Natural killer cell treated with Interleukin-12 subunit alpha and Interleukin-12 subunit beta and Interleukin-15 and Interleukin-18, amount 100 ng/mL, for 72 hours (primary cell): ENCODE measurements at places on chromosomes 16 and 17. TPM values are rescaled to one million over a fixed set of nuclear protein-coding genes. Genes with fewer than 3 reads are reported as not detected.
A peak's percentile ranks its signal among the peaks of the same experiment; 100 is the strongest.

Gene MEOX1
- not detected for total RNA-seq

Gene IRX3
- not detected for total RNA-seq

Gene KRT20
- not detected for total RNA-seq

- H3K27me3 ChIP-seq = no peaks in the 10 kb centered on the region
- H3K4me1 ChIP-seq = peaks cover 58% of the 10 kb centered on the region
- no peak overlapping the region for H3K4me3 ChIP-seq
- DNase-seq = no peak
- H3K36me3 ChIP-seq = no peaks in the 10 kb centered on the region
Observed at GRCh38 chr17:77407321-77408277, 266.8 kb downstream of the SEC14L1 start.

DNA sequence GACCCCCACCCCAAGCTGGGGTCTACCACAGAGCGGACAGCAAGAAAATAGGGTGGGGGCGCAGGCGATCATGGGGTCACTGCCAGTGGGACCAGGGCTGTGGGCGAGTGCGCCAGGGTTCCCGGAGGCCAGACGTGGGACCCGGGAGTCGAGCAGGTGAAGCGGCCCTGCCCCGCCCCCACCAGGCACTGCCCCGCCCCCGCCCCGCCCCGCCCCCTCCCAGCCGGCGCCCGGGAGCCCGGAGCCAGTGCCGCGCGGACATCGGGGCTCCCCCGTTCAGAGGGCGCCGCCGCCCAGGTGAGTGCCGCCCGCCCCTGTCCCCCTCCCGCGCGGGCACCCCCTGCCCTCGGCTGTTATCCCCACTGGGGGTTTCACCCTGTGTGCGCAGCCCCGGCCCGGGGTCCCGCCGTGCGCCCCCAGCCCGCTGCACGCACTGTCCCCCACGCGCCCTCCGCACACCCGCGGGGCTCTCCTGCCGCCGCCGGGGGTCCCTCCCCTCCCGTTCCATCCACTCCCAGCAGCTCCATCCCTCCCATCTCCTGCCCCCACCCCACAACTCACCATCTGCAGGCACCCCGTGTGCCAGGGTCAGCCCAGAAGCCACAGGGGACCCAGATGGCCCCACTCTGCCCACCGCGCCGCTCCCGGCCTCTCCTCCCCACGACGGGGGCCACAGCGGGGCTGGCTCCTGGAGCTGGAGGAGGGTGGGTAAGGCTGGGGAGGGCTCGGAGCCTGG, at the start of gene SSTR5:
TSS of gene SSTR5 (plus strand) at position 222 of the 736 bp plus-strand sequence. CDS start 6,122 bp downstream, outside the sequence.
- no peak within 1 kb of the TSS for H3K4me3 ChIP-seq
- H3K36me3 ChIP-seq = no peaks in the 10 kb centered on the region
- H3K27ac ChIP-seq = no peak within 1 kb of the TSS

DNA sequence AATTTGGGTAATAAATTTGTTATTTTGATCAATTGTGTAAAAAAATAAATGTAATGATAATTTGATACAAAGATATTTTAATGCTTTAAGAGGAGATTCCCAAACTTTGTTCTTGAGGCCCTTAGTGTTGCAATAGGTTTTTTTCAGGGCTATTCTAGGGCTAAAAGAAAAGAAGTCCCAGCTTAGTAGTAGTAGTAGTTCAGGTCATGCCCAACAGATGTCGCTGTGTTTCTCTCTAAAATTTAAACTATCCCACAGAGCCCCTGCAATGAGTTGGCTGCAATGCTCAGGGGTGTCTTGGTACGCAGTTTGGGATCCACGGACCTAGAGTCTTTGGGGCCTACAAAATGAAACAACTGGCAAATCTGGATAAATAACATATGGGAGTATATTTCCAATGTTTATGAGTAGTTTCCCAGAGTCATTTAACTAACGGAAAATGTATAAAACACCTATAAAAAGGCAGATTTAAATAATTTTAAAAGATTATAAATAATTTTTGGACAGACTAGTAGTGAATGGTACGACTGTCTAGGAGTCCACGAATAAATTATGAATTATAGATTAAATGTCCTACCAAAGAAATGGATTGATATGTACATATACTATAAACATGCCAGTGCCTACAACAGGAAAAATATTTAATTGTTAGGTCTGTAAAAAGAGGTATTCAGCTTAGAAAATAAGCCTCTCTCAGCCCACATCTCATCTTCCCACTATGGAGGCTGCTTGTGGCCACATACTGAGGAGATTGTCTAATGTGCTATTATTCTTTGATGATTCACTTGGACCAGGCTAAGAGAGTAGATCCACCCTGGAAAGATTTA, 228.5 kb upstream of the PMFBP1 start:
- H3K36me3 ChIP-seq = peaks cover 4% of the 10 kb centered on the region
- H3K4me1 ChIP-seq = no peaks in the 10 kb centered on the region
- peaks cover 7% of the 10 kb centered on the region for H3K27me3 ChIP-seq
- H3K27ac ChIP-seq = peak overlapping the region; percentile 11
- no peak for DNase-seq
- H3K4me3 ChIP-seq = no peak overlapping the region

DNA sequence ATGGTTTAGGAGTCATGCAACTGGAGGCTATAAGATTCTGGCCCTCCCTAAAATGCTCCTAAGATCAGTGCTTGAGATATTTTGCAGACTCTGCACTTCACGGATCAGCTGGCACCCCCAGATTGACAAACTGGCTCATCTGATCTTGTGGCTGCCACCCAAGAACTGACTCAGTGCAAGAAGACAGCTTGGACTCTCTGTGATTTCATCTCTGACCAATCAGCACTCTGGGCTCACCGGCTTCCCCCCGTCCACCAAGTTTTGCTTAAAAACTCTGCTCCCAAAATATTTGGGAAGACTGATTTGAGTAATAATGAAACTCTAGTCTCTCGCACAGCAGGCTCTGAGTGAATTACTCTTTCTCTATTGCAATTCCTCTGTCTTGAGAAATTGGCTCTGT, 26.3 kb upstream of the CCL2 start:
- no peak for DNase-seq
- H3K36me3 ChIP-seq = peaks cover 16% of the 10 kb centered on the region
- no peaks in the 10 kb centered on the region for H3K4me1 ChIP-seq
- H3K4me3 ChIP-seq = no peak overlapping the region

DNA sequence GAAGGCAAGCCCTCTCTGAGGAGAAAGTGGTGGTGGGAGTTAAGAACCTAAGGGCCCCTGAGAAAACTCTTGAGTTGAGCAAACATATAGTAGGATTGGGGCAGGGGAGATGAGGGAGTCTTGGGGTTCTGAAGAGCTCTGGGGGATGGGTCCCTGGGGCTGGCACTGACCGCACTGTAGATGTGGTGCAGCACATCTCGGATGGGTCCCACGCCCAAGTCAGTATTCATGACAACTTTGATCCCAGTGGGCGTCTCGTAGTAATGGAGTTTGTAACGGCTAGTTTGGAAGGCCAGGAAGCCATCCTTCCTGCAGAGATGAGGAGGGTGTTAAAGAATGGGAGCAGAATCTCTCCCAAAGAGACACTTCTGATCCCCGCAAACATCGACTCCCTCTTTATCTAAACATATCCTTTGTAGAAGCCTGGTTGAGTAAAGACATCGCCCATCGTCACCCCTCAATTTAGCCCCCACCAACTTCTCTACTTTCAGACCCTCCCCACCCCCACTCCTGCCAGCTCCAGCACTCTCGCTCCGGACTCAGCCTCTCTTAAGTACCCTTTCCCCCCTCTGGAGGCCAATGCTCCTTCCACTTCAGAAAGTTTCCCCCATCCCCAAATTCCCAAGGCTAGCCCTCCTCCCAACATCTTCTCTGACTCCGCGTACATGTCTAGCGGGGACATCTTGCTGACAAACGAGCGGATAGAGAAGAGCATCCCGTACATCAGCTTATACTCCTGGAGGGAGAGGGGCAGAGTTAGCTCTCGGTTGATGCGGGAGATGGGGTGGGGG, 710 bp downstream of the TRAPPC1 start:
- peaks cover 4% of the 10 kb centered on the region for H3K36me3 ChIP-seq
- no peak for DNase-seq
- H3K27ac ChIP-seq = peak overlapping the region; percentile 83
- peaks cover 40% of the 10 kb centered on the region for H3K4me1 ChIP-seq
- no peaks in the 10 kb centered on the region for H3K27me3 ChIP-seq

- H3K4me3 ChIP-seq = peak overlapping the region; percentile 86
- H3K27me3 ChIP-seq = no peaks in the 10 kb centered on the region
- H3K27ac ChIP-seq = peak overlapping the region; percentile 76
- H3K4me1 ChIP-seq = peaks cover 42% of the 10 kb centered on the region
Observed at GRCh38 chr17:3963237-3964201, 718 bp downstream of the ATP2A3 start.

GRCh38 chr16:23728112-23728477, 15.1 kb upstream of the ERN2 start:
- H3K27me3 ChIP-seq = no peaks in the 10 kb centered on the region
- peaks cover 3% of the 10 kb centered on the region for H3K36me3 ChIP-seq
- H3K4me1 ChIP-seq = peaks cover 5% of the 10 kb centered on the region
- no peak overlapping the region for H3K27ac ChIP-seq
